ENCODE measurements at places on chromosomes 4 and X. TPM values are rescaled to one million over a fixed set of nuclear protein-coding genes. Genes with fewer than 3 reads are reported as not detected.
A peak's percentile ranks its signal among the peaks of the same experiment; 100 is the strongest.

DNA sequence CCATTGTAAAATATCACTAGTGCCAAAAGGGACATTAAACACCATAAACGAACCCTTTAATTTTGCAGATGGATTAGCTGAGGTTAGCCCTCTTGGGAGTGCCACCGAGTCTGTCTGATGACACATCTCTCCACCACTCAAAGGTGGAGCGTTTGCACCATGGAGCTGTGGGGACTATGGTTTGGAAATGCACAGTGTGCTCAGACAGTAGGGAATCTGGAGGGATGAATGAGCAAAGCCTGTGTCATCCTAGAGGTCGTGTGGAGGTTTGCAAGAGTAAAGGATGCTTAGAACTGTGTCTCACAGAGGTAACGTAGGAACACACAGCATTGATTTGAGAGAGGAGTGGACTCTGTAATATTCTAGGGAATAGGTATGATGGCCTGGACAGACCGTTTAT is 93.7 kb downstream of the CLNK start:
- H3K27ac ChIP-seq = no peak overlapping the region
- peaks cover 10% of the 10 kb centered on the region for H3K4me1 ChIP-seq
- H3K36me3 ChIP-seq = no peaks in the 10 kb centered on the region
- H3K27me3 ChIP-seq = no peaks in the 10 kb centered on the region
- no peak overlapping the region for H3K4me3 ChIP-seq

GRCh38 chr4:67699603-67700002 is 1.4 kb downstream of the UBA6 start:
- peak overlapping the region; percentile 96 for H3K4me3 ChIP-seq
- no peaks in the 10 kb centered on the region for H3K27me3 ChIP-seq
- H3K27ac ChIP-seq = peak overlapping the region; percentile 95
- no peak for DNase-seq

Gene TAF7L
- 0.27 TPM for polyA plus RNA-seq

DNA sequence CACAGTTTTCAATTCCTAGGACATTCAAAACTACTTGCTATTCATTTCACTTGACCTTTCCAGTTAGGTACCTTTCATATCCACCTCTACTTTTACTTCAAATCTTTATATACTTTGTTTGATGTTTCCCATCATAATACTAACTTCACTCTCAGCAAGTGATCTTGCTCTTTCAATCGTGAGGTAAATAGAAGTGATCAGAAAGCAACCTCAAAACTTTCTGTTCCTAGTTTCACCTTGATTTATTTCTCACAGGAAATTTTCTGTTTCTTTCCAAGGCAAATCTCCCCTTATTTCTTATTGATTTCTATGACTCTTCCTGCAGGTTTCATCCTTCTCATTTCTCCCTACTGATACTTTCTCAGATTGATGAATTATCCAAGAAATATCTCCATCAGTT is 623.5 kb downstream of the FSTL5 start:
- no peaks in the 10 kb centered on the region for H3K36me3 ChIP-seq
- no peaks in the 10 kb centered on the region for H3K27me3 ChIP-seq
- H3K4me3 ChIP-seq = no peak overlapping the region

Gene MAGEB1
- polyA plus RNA-seq = not detected

DNA sequence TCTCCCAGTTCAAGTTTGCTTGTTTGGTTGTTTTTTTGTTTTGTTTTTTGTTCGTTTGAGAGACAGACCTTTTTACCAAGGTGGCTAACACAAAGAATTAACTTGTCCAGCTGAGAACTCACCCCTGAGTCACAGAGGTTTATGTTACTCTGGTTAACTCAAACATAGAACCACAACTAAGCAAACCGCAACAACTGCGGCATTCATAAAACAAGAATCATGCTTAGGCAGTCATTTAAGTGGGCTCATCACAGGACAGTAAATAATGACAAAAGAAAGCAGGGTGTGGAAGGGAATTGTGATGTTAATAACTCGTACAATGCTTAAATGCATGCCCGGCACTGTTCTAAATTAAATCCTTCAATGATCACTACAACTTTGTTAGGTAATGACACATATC is 24.7 kb upstream of the IL13RA1 start:
- peak; percentile 41 for DNase-seq
- no peaks in the 10 kb centered on the region for H3K27me3 ChIP-seq
- H3K4me1 ChIP-seq = no peaks in the 10 kb centered on the region
- no peak overlapping the region for H3K4me3 ChIP-seq
- H3K36me3 ChIP-seq = no peaks in the 10 kb centered on the region

Gene ATP8A1
- polyA plus RNA-seq = 0.36 TPM

GRCh38 chr4:48121180-48121579 is 12.9 kb downstream of the TXK start:
- no peaks in the 10 kb centered on the region for H3K27me3 ChIP-seq
- DNase-seq = no peak
- H3K4me3 ChIP-seq = no peak overlapping the region
- H3K27ac ChIP-seq = no peak overlapping the region
- H3K36me3 ChIP-seq = no peaks in the 10 kb centered on the region
- H3K4me1 ChIP-seq = no peaks in the 10 kb centered on the region

- H3K4me3 ChIP-seq = no peak overlapping the region
- no peaks in the 10 kb centered on the region for H3K27me3 ChIP-seq
- H3K27ac ChIP-seq = no peak overlapping the region
- DNase-seq = no peak
Observed at GRCh38 chr4:62028745-62029144, 828.6 kb downstream of the ADGRL3 start.

Gene TMSB15B
- polyA plus RNA-seq = 12.0 TPM

- H3K4me3 ChIP-seq = no peak overlapping the region
- no peaks in the 10 kb centered on the region for H3K36me3 ChIP-seq
- H3K27me3 ChIP-seq = no peaks in the 10 kb centered on the region
- peak; percentile 0 for DNase-seq
- H3K27ac ChIP-seq = no peak overlapping the region
- H3K4me1 ChIP-seq = no peaks in the 10 kb centered on the region
Observed at GRCh38 chrX:96907516-96908272, 24.0 kb downstream of the RPA4 start.

Gene ALPK1
- 9.3 TPM for polyA plus RNA-seq

All from fibroblast of lung (primary cell).